ENCODE measurements at places on chromosomes 5 and 9.
A peak's percentile ranks its signal among the peaks of the same experiment; 100 is the strongest.

DNA sequence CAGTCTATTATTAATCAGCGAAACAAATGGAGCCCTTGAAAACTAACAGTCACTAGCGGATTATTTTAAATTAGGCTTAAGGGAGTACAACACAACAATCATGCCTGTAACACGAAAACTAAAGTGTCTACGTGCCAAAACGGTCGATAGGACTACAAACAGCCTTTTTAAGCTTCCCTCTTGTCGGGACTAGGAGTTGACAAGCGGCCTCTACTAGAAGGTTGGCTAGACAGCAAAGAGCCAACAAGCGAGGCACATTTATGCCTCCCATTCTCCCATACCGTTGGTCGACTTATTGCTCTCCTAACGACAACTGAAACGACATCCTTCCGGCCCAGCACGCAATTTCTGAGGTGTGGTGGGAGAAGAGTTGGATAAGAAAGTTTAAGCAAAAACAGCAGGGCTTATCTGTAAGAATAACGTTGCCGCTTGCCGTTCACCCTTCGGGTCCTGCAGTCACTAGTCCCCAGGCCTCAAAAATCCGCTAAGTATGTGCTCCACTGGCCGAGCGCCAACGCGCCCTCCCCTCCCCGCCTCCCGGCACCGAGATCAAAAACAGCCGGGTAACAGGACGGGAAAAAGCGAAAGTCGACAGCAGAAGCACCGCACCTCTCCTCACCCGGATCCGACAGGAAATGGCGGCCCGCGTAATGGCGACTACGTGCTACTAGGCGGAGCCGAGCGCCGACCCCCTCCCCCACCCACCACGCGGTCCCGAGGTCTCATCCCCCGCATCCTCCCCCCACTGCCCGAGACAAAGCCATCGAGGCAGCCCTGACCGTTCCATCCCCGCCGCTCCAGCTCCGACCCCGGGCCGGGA, 813 bp downstream of the HNRNPK start:
- DNase-seq = peak; percentile 84

GRCh38 chr5:126753227-126753626, 23.7 kb upstream of the LMNB1 start:
- no peak for DNase-seq

DNA sequence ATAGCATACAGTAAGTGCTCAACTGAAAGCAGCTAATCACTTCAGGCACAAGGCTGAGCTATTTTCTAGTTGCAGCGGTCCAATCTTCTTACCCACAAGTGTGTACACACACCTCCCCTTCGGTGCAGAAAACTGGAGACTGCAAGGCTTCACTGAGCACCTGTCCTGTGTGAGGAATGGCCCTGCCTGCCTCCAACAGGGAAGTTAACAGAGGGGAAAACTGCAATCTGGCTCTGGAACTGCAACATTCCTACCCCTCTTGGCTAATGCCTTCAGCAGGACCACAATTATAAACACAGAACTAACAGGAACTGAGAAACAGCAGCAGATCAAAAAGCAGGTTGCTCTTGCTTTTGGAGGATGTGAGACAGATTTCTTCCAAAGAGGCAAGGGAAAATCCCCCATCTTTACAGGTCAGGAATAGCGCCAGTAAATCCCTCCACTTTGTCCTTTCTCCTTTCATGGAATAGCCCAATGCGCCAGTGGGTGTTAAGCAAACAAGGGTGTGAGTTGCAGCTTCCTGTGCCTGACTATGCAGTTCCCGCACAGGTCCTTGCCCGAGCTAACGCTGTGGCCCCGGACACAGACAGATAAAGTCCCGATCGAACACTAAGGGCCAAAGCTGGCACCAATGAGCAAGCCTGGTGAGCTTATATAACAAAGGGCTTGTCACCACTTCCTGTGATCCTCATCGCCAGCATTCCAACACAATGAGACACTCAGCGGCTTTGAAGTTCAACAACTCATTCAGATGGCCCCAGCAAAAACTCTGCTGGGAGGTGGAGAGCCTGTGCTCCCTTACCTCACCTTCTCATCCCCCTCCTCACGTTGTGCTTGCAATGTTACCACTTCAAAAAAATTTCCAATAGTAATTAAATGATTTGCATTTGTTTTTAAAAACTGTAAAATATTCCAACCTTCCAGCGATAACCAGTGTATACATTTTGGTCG, 21.5 kb downstream of the SHB start:
- no peak for DNase-seq

DNA sequence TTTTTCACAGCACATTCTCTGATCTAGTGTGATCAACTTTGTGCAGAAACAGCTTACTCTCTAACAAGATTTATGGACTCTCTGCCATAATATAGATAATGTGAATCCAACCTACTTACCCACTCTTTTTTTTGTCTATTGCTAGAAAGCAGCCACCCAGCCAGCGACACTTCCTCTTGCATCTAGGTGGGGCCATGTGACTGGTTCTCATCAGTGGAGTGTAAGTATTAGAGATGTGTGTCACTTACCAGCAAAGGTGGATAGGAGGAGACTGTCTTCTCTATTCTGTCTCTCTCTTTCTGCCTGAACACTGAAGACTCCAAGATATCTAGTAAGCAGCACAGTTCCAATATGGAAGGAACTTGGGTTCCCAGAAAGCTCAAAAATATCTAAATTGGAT, 174.8 kb downstream of the MCTP1 start:
- DNase-seq = no peak

GRCh38 chr9:20408513-20408912, 213.8 kb downstream of the MLLT3 start:
- no peak for DNase-seq

- DNase-seq = no peak
Measured at GRCh38 chr9:110104261-110104809, 103.6 kb downstream of the C9orf152 start.

GRCh38 chr5:143101121-143101520, 302.4 kb downstream of the NR3C1 start:
- DNase-seq = no peak

- DNase-seq = no peak
Measured at GRCh38 chr5:82348784-82349425, 70.8 kb upstream of the RPS23 start.

DNA sequence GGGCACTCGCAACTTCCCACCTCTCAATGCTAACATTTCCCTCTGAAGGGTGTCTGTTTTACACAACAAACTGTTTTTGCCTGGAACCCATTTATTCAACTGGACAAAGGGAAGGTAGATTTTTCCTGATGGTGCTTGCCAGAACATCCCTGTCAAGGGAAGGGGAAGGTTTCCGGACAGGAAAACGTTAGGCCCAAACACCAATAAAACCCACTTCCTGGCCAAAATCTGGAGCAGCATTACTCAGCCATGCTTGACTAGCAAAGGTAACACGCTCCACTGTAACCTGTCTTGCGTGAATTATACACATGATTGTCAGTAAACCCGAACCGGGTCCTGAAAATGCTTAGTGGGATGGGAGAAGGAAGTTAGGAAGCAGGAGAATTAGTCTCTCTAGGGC, 90.2 kb downstream of the SAXO1 start:
- DNase-seq = no peak

DNA sequence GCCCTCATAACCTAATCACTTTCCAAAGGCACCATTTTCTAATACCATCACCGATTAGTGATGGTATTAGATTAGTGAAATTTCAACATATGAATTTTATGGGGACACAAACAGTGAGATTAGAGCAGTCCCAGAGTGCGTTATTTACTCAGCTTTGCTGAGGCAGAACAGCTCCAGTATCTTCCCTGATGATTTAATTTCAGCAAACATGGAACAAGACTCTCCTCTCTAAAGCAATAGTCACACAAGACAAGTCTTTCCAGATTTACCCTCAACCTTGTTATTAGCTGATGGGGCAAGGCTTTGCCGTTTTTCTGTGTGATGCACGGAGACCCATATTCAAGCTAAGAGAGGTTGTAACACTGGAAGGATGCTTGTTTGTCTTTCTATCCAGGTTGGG, 333.4 kb downstream of the FBXL7 start:
- DNase-seq = no peak

DNA sequence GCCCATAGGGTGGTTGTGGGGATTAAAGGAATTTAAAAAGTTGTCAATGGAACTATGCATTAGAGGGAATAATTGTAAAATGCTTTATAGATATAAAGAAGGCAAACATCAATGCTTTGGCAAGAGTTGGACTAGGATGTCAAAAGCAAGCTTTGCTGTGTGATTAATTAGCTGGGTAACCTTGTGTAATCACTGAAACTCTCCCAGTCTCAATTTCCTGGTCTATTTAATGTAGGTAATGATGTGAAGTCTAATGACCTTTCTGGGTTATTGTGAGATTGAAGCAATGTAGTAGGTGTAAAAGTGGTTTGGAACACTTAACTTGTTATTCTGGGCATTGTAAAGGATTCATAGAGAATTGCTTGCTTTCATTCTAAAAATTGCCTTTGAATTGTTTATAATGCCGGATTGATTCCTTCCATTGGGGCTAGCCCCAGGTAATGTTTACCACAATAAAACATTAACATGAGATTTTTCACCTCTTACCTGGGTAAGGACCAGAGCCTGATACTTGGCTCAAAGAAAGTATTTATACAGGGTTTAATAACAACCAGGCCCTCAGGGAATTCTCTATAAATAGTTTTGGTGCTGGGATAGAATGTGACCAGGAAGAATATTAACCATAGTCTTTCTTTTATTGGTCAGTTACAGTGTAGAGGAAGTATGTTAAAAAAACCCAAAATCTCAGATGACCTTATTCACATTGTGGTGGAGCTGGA, 30.0 kb upstream of the CLINT1 start:
- DNase-seq = no peak

DNA sequence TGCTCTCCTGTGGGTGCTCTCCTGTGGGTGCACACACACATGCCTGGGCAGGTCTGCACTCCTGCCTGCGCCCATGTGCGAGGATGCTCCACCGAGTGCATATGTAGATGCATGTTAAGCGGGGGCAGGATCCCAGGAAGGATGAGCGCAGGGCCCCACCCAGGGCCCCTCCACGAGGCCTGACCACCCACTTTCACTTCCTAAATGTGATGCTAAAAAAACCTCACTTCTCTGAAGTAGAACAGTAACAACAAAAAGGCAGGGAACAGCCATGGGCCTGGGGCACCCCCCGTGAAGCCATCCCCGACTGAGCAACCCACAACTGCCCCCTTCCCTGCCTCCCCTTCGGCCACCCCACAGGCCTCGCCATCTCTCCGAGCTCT, 48.2 kb upstream of the SARDH start:
- DNase-seq = no peak

- no peak for DNase-seq
Measured at GRCh38 chr5:73709536-73710129, 83.6 kb downstream of the ARHGEF28 start.

- no peak for DNase-seq
Measured at GRCh38 chr9:69190863-69191181, 16.7 kb downstream of the TJP2 start.

DNA sequence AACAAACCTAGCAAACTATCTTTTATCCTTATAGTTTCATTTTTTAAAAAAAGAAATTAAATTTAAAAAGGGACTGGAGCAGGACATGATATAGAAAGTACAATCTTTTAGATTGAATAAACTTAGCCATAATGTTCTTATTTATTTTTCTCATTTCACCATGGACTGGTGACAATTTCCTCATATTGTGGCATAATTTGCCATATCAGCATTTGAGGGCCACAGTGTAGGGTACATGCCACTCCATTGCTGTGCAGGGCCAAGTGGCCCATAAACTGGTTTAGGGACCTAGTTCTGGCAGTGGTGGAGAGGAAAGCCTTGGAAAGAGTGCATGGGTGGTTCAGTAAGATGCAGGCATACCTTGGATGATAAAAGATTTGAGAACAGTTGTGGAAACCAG, 232.9 kb upstream of the ELL2 start:
- no peak for DNase-seq

DNA sequence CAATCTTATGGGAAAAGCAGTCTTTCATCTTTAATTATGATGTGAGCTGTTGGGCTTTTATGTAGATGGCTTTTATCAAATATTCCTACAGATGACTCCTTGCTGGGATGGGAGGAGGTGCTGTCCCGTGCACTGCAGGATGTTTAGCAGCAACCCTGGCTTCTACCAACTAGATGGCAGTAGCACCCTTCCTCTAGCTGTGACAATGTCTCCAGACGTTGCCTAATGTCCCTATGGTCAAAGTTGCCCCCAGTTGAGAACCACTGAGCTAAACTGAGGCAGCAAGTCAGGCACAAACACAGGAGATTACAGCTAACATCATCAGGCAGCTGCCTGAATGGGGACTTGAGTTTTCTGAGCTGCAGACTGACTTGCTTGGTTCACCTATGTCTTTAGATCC, 401.9 kb upstream of the PDE4D start:
- no peak for DNase-seq

DNA sequence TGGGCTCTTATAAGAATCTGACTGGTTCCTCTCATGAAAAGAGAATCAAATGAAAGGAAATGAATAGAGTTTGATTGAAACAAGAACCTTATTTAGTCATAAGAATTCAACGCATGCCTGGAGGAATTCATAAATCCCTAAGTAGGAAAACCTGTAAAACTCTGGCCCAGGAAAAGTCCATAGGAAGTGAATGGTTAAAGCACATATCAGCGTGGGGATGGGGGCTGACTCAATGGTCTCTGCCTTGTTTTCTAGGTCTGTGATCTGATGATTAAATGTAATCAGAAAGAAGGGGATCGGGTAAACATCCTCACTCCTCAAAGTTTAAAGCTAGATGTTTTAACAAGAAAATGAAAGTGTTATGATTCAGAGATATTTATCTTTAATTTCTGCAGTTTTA, 759.4 kb upstream of the C9orf72 start:
- no peak for DNase-seq

- DNase-seq = no peak
Measured at GRCh38 chr5:41574391-41574790, 64.0 kb upstream of the PLCXD3 start.

GRCh38 chr9:20870115-20870514, 161.3 kb downstream of the HACD4 start:
- no peak for DNase-seq

DNA sequence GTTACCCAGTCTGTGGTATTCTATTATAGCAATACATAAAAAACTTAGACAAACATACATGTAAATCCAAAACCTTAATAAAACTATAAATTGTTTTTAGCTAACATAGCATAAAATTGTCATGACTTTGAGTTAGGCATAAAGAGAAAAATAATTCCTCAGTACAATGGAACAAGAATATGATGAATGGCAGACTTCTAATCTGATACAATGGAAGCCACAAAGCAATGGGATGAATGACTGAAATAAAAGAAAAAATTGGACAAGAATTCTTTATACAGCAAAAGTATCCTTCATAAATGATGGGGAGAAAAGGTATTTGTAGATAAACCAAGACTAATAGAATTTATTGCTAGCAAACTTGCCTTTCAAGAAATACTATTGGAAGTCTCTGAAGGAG, 524.2 kb downstream of the GABRG2 start:
- no peak for DNase-seq

DNA sequence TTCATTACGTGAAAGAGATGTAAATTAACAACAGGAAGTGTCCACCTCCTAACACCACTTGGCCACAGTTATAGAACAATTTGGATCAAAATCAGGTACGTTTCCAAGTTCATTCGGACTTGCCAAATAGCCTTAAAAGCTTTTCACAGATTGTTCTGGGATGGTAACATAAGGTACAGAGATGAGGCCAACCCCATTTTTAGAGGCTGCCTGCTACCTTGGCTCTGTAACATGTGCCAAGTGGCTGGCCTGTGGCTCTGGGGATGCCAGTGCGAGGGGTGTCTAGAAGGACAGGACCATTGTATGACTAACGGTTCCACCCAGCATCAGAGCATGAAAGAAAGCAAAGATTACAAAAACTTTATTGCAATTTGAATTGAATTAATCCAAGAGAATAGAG, 91.0 kb downstream of the LHFPL2 start:
- no peak for DNase-seq

- DNase-seq = no peak
Measured at GRCh38 chr5:153135411-153135810, 355.1 kb upstream of the GRIA1 start.

- no peak for DNase-seq
Measured at GRCh38 chr9:20144197-20144596, 355.4 kb upstream of the SLC24A2 start.
